ENCODE measurements at places on chromosomes 2 and 18.

GRCh38 chr2:100756704-100757103 is 63.2 kb upstream of the NPAS2 start:
- DNase-seq = no peak

GRCh38 chr2:101623031-101623521 is 74.4 kb upstream of the MAP4K4 start:
- no peak for DNase-seq

DNA sequence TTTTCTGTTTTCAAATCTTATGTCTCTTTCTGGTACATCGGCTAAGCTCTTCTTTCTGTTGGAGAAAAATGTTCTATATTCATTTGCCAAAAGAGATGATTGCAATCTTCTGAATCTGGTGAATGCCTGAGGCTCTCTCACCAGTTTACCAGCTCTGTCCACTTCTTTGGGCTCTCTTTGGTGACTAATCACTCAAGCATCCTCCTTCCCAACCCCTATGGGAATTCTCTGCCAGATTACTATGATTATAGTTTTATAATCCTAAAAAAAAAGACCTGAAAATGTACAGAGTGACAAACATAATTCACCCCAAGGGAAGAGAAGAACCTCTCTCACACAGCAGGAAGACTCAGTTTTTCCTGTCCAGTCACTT is 187.3 kb downstream of the CAMKMT start:
- no peak for DNase-seq

- DNase-seq = no peak
Observed at GRCh38 chr18:69774831-69775230, 172.8 kb downstream of the CD226 start.

DNA sequence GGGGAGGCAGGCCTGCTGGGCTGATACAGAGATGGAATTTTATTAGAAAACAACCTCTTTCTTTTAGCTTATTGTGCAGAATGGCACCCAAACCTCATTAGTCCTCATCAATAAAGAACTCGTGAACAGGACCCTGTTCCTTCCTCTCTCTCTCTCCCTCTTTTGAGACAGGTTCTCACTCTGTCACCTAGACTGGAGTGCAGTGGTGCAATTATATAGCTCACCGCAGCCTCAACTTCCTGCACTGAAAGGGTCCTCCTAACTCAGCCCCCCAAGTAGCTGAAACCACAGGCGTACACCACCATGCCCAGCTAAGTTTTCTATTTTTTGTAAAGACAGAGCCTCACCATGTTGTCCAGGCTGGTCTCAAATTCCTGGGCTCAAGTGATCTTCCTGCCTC is 21.7 kb upstream of the AP1S3 start:
- no peak for DNase-seq

DNA sequence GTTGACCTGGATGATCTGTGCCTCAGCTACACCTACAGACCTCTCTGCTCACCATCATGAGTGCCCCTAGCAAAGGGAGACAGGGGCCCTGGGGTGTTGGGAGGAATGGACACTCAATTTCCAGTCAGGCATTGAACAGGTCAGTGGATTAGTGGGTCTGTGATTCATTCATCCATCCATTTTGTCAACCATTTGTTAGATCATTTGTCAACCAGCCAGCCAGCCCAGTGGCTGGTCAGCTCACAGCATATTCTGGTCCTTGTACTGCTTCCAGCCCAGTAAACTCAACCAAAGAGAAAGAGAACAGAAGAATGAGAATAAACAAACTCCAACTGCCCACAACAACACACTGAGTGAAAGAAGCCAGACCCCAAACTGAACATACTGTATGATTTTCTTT is 4.6 kb upstream of the KLF11 start:
- DNase-seq = no peak

DNA sequence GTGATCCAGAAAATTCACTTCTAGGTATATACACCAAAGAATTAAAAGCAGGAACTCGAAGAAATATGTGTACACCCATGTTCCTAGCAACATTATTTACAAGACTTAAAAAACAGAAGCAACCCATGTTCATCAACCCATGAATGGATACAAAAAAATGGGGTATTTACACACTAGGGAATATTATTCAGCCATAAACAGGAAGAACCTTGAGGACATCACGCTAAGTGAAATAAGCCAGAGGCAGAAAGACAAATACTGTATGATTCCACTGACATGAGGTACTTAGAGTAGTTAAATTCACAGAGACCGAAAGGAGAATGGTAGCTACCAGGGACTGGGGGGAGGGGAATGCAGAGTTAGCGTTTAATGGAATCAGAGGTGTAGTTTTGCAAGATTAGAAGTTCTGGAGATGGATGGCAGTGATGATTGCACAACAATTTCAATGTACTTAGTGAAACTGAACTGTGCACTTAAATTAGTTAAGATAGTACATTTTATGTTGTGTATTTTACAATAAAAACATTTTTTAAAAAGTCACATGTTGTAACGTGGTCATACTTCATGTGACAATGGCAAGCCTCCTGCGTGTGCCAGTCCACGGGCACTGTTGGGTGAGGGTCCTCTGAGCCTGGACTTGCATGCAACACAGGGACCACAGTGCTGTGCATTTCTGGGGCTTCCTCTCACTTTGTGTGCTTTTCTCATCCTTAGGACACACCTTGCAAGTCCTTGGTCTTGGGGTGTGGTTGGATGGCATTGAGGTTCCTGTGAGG is 206.1 kb upstream of the HDAC4 start:
- DNase-seq = no peak

DNA sequence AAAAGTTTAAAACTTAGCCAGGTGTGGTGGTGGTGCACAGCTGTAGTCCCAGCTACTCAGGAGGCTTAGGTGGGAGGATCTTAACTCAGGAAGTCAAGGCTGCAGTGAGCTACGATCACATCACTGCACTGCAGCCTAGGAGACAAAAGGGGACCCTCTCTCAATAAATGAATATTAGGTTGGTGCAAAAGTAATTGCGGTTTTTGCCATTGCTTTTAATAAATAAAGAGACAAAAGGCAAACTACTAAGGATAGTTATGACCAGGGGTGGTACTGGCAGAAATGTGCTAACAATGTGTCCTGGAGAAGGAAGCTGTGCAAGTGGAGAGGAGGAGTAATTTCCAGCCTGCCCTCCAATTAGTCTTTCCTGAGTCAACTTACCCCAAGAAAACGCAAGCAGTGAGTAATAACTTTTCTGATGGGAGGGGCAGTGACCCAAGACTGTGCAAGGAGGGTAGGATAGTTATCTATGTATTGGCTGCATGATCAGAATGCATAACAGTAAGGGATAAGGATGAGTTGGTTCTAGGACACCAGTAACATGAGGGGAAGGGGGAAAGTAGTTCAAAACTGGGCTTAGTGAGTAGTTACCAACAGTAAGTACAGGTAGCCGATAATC is 1.5 kb downstream of the EXOC6B start:
- DNase-seq = no peak

GRCh38 chr2:100812116-100812515 is 7.8 kb upstream of the NPAS2 start:
- DNase-seq = no peak

GRCh38 chr18:54774981-54775665 is 53.2 kb upstream of the RAB27B start:
- no peak for DNase-seq

DNA sequence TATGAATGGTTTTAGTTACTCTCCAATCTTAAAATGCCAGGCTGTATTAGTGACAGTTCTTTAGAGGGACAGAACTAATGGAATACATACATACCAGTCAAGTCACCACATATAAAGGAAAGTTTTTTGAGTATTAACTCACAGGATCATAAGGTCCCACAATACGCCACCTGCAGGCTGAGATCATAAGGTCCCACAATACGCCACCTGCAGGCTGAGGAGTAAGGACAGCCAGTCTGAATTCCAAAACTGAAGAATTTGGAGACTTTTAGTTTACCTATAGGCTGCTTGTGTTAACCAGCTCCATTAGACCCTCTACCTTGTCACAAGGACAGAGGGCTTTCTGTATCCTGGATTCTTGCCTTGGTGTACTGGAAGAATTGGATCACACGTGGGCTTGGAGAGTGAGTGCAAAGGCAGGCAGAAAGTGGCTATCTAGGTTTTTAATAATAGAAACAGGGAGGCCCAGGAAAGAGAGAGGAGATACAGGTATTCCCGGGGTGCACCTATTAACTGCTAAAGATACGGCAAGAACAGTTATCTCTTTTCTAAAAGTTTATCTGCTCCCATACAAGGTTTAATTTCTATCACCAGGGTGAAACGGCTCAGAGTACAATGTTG is 234.9 kb upstream of the CYRIA start:
- no peak for DNase-seq

DNA sequence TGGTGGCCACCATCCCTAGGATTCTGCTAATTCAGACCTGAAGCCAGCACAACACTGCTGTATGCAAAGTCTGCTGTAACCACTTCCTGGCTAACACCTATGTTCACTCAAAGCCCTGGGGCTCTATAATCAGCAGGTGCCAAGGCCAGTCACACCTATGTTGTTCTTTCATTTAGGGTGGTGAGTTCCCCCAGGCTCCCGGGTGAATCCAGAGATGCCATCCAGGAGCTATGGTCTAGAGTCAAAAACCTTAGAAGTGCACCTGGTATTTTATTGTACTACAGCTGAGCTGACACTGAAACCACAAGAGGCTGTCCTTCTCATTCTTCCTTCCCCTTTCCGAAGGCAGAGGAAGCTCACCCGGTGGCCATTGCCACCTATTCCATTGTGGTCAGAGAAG is 46.2 kb upstream of the CCDC141 start:
- no peak for DNase-seq

- no peak for DNase-seq
Observed at GRCh38 chr2:142974288-142975024, 97.0 kb downstream of the KYNU start.

DNA sequence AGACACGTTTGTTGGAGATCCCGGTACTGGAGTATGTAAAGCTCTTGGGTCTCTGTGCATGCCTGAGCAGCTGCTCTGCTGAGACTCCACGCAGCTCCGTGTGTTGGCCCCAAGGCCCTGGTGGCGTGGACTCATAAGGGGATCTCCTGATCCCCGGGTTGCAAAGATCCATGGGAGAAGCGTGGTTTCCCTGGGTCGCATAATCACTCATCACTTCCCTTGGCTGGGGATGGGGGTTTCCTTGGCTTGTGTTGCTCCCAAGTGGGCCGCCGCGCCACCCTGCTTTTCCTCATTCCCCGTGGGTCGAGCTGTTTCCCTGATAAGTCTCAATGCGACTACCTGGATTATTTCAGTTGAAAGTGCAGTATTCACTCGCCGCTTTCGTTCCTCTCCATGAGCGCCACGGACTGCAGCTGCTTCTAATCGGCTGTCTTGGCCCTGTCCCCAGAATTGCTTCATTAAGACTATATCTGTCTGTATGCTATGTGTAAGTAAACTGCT is 76.0 kb downstream of the EPC2 start:
- no peak for DNase-seq

DNA sequence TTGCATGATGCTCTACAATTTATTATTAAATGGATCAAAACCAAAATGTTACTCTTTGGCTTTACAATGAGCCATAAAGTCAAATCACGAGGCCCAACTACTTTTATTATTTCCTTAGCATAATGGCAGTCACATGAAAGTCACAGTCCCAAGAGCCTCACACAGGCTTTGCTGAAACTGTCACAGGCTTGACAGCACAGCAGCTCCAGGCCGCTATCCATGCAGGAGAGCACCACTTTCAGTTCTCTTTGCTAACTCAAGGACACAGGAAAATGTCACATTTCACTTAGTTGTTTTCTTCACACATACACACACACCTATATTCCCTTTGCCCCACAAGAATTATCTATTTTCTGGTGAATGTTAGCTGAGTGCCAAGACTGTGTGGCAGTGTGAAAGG is 11.1 kb upstream of the MSGN1 start:
- DNase-seq = no peak

DNA sequence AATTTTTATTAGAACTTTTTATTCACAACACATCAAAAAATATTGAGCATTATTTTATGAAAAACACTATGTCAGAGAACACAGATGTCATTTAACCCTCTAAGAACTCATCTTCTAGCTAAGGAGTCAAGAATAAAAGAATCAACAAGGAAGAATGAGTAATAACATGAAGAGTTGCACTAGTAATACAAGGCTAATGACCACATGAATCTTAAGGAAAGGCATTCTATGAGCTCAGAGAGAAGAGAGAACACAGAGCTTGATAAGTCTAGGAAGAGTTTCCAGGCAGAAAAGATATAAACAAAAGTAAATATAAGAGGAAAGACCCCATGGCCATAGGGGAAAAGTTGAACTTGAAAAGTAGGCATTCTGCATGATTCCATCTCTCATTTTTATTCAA is 166.5 kb downstream of the MAIP1 start:
- DNase-seq = no peak

GRCh38 chr18:44859751-44860439 is 179.2 kb downstream of the SETBP1 start:
- no peak for DNase-seq

DNA sequence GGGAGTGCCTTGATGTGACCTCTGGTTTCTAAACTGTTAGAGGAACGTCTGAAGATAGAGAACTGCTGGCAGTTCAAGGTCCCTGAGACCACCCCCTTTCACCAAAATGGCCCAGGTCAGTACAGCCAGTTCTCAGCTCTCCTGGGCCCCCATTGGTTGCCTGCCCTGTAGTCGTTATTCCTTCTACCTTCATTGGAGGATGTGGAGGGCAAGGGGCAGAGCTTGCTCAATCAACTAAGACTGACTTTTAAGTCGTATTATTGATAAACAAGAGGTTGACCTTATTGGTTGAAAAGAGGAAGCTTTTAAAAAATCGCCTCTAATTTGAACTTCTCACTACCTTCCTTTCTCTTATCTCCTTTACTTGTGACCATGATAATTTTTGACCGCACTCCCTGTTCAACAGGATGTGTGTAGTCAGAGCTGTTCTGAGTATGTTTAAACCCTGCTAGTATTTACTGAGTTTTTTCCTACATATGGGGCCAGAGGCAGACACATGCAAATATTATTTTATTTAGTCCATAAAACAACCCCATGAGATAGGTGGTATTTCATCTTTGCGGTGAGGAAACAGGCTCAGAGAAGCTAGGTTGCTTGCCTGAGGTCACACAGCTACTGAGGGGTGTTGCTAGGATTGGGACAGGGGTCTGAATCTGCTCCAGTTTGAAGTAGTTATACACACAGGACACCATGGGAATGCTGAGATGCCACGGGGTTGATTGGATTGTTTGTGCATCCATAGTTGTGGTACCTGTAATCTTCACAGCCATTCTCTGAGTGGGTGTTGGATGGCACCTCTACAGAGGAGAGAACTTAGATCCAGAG is 65.9 kb downstream of the TMEM247 start:
- DNase-seq = no peak

GRCh38 chr2:108287169-108287568 is 1.5 kb upstream of the SULT1C2 start:
- no peak for DNase-seq

DNA sequence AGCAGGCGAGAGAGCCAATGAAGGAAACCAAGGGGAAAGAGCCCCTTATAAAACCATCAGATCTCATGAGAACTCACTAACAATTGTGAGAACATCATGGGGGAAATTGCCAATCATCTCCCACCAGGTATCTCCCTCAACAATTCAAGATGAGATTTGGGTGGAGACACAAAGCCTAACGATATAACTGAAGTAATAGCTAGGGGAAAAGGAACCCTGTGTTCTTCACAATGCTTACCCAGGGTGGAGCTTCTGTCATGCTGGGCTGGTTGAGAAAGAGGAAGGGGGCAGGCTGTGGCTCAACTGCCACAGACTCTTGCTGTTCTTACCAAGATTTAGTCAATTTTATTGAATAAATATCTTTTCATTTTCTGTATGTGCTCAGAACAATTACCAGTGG is 392.1 kb upstream of the HS6ST1 start:
- DNase-seq = no peak

Measured in suprapubic skin (tissue), 4 donors.